Pulmonary artery endothelial cell (primary cell): ENCODE measurements at places on chromosomes 13 and 19. TPM values are rescaled to one million over a fixed set of nuclear protein-coding genes. Genes with fewer than 3 reads are reported as not detected.

- no peak for DNase-seq
Observed at GRCh38 chr19:10420444-10421239, at the start of gene PDE4A. PDE4A (plus strand) TSS chr19:10420538; CDS start chr19:10420765, 227 bp downstream.

Gene CD37
- total RNA-seq, result not detected in 2 replicates

DNA sequence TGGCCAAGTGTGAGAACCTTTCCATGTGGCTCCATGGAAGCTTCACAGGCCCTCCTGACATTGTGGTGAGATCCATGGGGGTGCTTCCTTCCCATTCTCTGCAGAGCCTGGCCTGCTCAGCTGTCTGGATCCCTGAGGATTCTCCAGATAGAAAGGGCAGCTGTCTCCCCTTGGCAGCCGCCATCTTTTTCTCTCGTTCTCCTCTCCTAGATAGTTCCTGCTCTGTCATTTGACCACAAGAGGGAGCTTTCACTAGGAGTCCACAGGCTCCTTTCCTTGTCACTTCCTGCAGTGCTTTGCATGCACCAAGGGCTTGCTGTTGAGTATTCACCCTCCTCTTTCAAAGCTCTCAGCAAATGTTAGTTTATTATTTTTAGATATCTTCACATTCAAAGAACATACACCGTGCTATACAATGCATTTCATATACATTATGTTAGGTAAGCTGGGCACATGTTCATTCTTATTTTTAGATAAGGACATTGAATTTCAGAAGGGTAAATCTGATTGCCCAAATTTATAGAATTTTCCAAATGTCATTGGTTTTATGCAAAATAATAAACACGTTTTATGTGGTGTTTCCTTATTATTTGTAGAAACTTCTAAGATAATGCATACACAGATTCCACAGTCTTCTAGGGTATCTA is 133.2 kb downstream of the FRY start:
- no peak for DNase-seq

GRCh38 chr19:6213696-6214641 is 65.8 kb downstream of the MLLT1 start:
- DNase-seq, result no peak

Gene DPF1
- 1.3 and 1.8 TPM in 2 replicates for total RNA-seq

DNA sequence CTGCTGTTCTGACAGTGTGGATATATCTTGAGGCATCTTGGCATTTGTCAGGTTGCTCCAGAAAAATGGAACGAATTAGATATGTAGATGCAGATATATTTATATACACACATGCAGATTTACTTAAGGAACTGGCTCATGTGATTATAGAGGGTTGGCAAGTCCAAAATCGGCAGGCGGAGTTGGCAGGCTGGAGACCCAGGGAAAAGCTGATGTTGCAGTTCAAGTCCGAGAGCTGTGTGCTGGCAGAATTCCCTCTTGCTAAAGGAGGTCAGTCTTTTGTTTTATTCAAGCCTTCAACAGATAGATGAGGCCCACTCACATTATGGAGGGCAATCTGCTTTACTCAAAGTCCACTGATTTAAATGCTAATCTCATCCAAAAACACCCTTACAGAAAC is 24.4 kb upstream of the CSNK1A1L start:
- no peak for DNase-seq

GRCh38 chr13:106381091-106381490 is 154.4 kb downstream of the EFNB2 start:
- no peak for DNase-seq

Gene NALCN
- 5.2 and 5.3 TPM in 2 replicates for total RNA-seq

Gene CARM1
- 25.7 and 32.2 TPM in 2 replicates for total RNA-seq

Gene PPP6R1
- 32.5 and 33.0 TPM in 2 replicates for total RNA-seq
